ENCODE measurements at places on chromosomes 1 and 21.

DNA sequence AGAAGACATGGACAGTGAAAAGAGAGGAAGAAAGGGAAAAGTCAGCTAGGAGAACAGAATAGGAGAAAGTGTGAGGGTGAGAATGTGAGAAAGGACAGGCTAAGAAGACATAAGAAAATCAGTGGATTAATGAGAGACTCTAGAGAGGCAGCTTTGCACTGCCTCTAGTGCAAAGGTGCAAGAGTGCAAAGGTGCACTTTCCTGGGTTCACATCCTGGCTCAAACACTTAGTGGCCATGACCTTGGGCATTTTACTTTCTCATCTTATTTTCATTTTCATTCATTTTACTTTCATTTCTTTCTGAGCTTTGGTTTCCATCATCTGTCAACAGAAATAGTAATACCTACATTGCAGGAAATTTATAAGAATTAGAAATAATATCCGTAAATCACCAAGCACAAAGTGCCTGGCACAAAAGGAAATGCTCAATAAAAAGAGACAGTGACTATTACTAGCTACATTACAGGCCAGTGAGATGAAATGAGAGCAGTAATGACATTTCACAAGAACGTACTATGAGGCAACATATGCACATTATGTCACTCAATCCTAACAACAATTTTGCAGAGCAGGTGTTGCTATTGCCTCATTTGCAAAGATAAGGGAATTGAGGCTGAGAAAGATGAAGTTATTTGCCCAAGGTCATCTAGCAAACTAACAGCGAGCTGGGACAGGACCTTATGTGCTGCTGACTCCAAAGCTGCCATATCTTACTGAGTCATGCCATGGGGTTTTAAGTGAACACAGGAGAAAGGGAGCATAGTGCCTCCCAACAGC is 107.0 kb upstream of the TLR5 start:
- DNase-seq: no peak

GRCh38 chr1:59699227-59699847 is 115.4 kb upstream of the HOOK1 start:
- peak; percentile 56 for DNase-seq

GRCh38 chr1:160742428-160743127 is 3.5 kb downstream of the SLAMF7 start:
- no peak for DNase-seq

GRCh38 chr1:38589036-38589435 is 270.5 kb downstream of the RRAGC start:
- DNase-seq: no peak

GRCh38 chr1:230515451-230516145 is 89.5 kb upstream of the PGBD5 start:
- no peak for DNase-seq

- peak; percentile 79 for DNase-seq
These were observed 18.8 kb upstream of the TENT5B start for GRCh38 chr1:27031235-27032118.

GRCh38 chr1:171403393-171403792 is 81.9 kb upstream of the PRRC2C start:
- DNase-seq: peak; percentile 7

DNA sequence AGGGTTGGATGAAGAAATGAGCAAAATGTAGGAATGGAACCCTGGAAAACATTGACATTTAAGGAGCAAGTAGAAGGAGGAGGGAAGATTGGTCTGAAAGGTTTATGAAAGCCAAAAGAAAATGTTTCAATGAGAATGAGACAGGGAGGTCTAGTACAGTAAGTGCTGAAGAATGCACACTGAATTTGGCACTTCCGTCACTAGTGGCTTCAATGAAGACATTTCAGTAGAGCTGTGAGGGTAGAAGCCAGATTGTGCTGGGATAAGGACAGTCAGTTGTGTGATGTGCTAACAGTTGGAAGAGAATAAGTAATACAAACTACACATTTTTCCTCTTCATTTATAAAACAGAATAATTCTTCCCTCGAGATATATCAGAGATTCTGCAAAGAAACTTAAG is 17.1 kb downstream of the THEM4 start:
- DNase-seq: peak; percentile 10

- no peak for DNase-seq
These were observed 53.5 kb downstream of the SLC37A1 start for GRCh38 chr21:42567214-42567555.

DNA sequence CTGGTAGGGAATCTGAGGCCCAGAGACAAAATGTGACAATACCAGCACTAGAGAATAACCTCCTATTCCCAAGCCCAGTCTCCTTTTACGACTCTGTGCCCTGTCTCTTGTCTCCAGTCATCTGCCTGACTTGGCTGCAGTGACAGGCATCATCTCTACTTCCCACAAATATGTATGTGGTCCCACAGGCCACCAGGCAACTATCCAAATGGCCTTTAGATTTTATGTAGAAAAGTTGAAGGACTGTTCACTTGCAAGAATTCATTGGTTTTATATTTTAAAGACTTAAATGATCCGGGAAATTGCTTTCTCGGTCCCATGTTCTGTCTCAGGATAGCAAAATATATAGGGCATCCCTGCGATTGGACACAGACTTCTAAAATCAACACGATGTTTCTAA is 11.6 kb downstream of the KRTAP24-1 start:
- DNase-seq: no peak

DNA sequence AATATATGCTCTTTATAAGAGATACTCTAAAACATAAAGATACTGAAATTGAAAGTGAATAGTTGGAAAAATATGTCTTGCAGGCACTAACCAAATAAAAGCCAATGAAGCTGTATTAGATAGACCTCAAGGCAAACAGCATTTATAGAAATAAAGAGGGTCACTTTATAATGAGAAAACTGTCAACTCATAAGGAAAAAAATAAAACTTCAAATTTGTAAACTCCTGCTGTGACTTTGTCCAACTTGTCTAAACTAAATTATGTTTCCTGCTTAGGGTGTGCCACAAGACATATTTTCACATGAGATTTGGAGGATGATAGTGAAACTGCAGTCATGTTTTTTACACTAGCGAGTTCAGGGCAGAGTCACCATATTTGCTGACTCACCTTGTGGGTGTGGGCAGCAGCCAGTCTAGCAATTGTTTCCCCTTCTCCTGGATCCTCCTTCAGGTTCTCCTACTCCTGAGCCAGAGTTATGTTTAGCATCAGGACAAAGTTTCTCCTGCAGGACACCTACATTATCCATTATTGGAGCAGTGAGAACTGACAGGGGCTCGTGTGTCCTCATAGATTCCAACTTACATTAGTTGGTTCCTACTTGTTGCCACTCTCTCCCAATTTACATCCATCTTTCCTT is 43.8 kb downstream of the CD53 start:
- no peak for DNase-seq

- DNase-seq: no peak
These were observed 108.4 kb upstream of the DAB1 start for GRCh38 chr1:57532299-57532698.

DNA sequence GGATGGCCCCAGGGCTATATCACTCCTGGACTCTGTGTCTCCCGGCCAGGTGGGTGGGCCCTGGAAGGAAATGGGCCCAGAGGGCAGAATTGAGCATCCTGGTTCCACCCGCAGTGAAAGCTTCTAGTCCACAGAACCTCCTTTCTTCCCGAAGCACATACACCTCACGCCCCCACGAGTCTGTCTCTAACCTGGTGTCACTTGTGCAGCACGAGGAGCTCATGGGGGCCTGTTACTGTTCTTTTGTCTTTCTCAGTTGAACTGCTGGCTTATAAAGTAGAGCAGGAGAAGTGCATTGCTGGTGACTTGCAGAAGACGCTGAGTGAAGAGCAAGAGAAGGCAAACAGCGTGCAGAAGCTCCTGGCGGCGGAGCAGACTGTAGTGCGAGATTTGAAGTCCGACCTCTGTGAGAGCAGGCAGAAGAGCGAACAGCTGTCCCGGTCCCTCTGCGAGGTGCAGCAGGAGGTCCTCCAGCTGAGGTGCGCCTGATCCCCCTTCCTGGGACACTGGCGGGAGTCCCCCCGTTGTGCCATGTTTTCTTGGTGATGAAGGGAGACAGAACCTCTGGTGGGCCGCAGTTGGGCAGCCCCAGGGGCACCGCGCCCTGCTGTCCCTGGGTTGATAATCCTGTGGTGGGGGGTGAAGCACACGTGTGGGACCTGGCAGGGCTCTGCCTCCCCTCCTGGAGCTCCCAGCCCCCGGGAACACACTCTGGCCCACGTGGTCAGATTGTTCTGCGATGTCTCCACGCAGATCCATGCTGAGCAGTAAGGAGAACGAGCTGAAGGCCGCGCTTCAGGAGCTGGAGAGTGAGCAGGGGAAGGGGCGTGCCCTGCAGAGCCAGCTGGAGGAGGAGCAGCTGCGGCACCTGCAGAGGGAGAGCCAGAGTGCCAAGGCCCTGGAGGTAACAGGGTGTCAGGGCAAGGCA is 28.7 kb upstream of the DIP2A start:
- no peak for DNase-seq

GRCh38 chr1:43634721-43635120 is 15.2 kb upstream of the KDM4A start:
- DNase-seq: no peak

- no peak for DNase-seq
These were observed 131.2 kb downstream of the PIK3R3 start for GRCh38 chr1:46001081-46001785.

DNA sequence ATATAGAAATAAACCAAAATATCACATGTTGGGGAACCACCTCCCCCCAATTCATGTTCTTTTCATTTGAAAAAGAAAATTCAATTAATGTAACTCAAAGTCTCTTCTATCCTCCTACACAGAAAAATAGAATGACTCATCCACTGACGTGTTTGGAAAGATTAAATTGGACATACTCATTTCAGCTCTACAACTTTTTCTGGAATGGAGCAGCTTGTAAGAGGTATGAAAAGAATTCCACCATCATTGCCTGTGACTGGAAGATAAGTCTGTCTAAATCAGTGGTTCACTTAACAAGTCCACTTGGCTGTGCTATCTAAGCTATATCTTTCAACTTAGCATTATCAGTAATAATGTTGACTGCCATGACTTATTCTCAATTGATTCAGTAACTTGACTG is 702.3 kb downstream of the BRINP3 start:
- peak; percentile 79 for DNase-seq

GRCh38 chr1:232194424-232194823 is 435.5 kb downstream of the SIPA1L2 start:
- DNase-seq: no peak

DNA sequence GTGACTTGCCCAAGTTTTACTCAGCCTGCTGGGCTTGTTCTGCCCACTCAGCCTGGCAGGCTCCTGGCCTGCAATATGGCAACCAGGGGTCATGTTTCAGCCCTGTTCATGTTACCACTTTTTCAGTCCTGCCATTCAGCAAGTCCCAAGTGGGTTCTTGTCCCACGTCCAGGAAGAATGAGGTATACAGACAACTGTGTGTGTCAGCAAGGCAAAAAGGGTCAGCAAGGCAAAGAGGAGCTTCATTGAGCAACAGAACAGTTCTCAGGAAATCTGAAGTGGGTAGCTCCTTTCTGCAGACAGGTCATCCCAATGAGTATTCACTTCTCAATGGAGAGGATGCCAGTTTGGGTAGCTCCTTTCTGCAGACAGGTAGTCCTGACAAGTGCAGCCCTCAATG is 1233.3 kb upstream of the B3GALT2 start:
- DNase-seq: no peak

- peak; percentile 94 for DNase-seq
These were observed 355.7 kb downstream of the LTN1 start for GRCh38 chr21:28636752-28637691.

- no peak for DNase-seq
These were observed 12.7 kb downstream of the SIPA1L2 start for GRCh38 chr1:232617237-232617636.

- peak; percentile 95 for DNase-seq
These were observed 222.4 kb upstream of the B3GALT2 start for GRCh38 chr1:193408782-193409293.

DNA sequence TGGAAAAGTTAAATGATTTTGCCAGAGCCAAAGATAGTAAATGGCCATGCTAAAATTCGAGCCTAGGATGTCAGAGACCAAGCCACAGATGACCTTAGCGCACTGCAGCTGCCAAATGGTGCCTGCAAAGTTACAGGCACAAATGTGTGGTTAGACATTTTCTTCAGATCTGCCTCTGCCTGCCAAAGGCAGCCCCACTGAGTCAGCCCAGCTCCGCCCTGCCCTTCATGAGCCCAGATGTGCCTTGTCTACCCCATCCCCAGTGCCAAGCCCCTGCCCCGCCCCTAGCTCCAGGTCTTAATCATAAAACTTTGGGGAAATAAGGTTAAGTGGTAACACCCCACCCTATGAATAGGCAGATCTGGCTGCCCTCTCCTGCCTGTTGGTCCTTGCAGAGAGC is 105.9 kb downstream of the DTL start:
- no peak for DNase-seq

DNA sequence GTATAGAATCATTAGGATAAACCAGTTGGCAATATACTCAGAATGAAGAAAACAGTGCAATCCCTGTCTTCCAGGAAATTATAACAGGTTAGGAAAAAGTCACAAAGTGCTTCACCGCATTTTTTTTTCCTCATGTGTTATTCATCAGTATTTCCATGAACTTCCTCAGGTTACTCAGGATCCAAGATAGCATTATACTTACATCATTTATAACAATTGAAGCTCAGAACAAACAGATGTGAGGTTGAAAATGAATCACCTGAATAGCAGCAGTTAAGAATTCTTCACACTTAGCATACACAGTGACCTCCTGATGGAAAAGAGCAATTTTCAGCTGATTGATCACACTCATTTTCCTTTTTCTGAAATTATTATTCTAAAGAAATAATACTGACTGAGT is 1040.7 kb upstream of the B3GALT2 start:
- no peak for DNase-seq

- DNase-seq: no peak
These were observed 241.7 kb downstream of the SETD4 start for GRCh38 chr21:35818597-35818996.

DNA sequence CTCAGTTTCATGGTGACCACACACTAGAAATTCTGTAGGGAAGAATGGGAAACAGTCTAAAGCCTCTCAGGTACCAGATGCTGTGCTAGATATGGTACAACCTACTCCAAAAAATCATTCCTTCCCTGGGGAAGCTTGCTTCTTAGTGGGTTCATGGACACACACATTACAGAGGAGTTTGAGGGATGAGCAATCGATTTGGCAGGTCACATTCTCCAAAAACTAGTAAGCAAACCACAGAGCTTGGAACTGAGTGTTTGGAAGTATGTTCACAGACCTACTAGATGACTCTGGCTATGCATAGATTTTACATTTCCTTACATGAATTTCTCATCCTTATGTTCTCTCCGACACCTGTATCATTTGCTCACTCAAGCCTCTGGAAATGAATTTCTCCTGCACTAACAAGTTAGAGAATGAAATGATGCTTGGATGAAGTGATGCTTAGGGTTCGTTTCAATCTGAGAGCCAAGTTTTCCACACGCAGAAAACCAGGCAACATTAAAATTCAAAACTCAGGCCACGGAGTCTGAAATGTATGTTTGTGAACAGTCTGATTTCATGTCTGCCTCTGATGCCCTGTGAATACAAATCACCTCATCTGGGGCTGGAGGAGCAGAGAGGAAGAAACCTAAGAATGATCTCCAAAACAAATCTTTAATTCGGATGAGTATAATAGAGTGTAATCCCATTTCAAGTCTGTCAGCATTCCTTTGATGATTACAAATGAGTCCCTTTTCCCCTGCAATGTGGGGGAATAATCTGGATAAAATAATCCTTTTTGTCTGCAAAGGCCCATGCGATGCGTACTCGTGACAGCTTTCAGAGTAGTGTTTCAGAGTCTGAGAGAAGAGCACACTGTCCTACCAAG is 11.0 kb downstream of the EVA1C start:
- peak; percentile 87 for DNase-seq
